ENCODE measurements at places on chromosomes 4 and X.
A peak's percentile ranks its signal among the peaks of the same experiment; 100 is the strongest.

DNA sequence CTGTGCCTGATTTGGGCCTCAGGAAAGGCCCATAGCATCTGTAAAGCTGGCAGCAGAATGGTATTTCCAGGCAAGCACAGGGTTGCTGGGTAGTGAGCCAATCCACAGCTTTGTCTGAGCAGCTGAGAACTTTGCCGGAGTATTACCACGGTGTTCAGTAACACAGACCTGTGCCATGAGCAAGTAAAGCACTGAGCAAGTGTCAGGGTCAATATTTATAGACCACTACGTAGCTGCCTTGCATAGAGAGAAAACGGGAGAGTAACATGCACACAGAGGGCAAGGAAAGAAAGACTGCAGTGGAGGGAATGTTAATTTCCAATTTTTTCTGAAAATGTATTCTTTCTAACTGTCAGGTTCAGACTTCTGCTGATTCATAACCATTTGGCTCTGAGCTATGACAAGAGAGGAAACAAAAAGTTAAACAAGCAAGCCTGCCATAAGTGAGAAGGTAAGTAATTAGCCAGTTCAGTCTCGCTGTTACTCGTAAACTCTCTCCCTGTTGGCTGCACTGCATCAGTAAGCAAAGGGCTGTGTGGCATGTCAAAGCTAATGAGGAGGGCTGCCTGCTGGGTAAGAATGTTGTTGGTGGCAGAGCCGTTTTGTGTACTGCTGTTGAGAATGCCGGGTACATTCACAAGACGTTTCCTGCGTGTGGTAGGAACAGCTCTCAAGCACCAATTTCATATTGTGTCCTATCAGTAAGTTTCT, 238.1 kb downstream of the BMPR1B start:
- no peak for DNase-seq

GRCh38 chr4:129014566-129015509, 78.5 kb downstream of the SCLT1 start:
- DNase-seq: no peak

DNA sequence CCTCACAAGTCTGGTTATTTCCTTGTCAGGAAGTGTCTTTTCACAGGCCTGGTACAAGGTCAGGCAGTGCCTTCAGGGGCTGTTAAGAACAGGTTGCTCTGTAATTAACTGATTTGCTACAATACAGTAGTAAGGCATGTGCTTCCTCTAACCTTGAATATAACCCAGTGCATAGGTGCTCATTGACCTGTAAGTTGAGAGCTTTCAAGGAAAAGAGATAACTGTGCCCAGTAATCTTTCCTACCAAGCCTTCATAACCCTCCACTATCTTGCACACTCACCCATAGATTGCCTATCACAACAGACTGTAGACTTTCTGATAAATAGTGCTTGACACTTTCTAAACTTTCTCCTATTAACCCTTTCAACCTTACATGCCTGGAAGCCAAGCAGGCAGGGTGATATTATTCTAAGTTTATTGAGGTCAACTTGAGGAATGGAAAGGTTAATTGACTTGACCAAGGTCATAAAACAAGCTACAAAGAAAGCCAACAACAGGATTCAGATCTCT, 148.1 kb downstream of the PPARGC1A start:
- DNase-seq: no peak

DNA sequence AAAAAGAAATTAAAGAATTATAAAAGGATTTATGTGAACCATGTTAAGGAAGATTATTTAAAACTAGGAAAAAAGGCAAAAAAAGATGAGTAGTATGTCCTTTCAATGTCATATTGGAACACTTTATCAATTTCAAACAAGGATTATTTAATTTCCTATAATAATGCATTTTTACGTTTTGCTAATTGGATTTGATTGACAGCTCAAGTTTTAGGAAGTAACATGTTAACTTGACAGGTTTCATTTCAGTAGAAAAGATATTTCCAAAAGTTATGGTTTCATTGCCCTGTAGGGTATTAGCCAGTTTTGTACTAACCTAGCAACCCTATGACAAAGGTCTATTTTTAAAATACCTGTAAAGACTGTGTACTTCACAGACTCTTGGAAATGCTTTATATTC, 379.6 kb upstream of the ZFP42 start:
- DNase-seq: no peak

- DNase-seq: no peak
These were observed 99.0 kb downstream of the DHRSX start for GRCh38 chrX:2401590-2402360.

DNA sequence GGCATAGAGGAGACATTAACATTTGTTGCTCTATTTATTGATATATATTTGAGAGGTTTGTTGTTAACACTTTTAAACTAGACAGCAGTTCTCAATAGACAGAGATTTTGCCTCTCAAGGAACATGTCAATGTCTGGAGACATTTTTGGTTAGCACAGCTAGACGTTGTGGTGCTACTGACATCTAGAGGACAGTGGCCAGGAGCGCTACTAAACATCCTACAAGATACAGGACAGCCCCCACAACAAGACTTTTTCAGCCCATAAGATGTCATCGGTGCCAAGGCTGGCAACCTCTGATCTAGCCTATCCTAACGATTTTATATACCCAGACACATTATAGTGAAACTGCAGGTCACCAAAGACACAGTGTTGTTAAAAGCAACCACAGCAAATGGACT, 18.4 kb upstream of the CTSO start:
- DNase-seq: no peak

- no peak for DNase-seq
These were observed 120.6 kb upstream of the NUDT6 start for GRCh38 chr4:123043013-123043412.

GRCh38 chr4:113837397-113837796, 75.9 kb upstream of the CAMK2D start:
- DNase-seq: no peak

GRCh38 chr4:120680647-120681228, 241.8 kb downstream of the PRDM5 start:
- no peak for DNase-seq

GRCh38 chr4:81282131-81282530, 67.1 kb upstream of the PRKG2 start:
- DNase-seq: no peak

DNA sequence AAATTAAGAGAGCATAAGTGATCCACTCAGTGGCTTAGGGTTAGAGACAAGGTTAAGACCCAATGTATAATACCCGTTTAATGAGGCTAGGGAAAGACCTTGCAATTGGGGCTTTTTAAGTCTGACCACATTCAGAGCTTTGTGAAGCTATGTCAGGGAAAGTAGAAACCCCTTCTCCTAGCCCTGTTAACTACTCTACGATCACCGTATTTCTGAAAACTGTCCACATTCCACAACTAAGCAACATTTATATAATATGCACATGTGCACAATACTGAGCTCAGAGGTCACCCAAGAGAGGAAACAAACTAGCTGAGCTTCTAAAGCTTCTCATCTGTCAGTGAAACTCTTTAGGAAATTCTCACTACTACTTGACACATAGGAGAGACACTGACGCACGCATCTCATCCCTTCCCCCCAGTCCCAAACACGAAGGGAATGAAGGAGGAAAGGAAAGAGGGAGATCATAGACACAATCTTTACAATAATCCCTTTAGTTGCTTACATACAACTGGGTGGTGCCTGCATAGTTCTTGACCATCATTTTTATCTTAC, 56.2 kb downstream of the METTL14 start:
- no peak for DNase-seq

GRCh38 chr4:165556383-165556782, 177.6 kb downstream of the CPE start:
- DNase-seq: no peak

GRCh38 chr4:174474457-174475075, 47.7 kb downstream of the HPGD start:
- DNase-seq: no peak

DNA sequence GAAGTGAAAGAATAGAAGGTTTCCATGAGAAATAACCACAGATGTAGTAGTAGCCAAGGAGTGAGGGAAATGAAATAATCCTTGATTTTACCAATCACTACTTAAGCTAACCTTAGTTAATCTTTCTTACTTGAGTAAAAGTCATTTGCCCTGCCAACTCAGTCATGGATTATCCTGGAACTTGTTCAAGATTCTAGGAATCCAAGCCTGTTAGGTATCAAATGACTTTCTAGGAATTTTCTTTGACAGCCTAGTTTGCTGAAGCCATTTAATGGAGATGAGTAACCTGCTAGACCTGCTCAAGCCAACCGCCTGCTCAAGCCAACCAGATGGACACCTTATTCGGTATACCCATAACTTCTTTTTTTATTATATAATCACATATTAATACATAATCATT, 180.5 kb downstream of the KLHL13 start:
- no peak for DNase-seq

DNA sequence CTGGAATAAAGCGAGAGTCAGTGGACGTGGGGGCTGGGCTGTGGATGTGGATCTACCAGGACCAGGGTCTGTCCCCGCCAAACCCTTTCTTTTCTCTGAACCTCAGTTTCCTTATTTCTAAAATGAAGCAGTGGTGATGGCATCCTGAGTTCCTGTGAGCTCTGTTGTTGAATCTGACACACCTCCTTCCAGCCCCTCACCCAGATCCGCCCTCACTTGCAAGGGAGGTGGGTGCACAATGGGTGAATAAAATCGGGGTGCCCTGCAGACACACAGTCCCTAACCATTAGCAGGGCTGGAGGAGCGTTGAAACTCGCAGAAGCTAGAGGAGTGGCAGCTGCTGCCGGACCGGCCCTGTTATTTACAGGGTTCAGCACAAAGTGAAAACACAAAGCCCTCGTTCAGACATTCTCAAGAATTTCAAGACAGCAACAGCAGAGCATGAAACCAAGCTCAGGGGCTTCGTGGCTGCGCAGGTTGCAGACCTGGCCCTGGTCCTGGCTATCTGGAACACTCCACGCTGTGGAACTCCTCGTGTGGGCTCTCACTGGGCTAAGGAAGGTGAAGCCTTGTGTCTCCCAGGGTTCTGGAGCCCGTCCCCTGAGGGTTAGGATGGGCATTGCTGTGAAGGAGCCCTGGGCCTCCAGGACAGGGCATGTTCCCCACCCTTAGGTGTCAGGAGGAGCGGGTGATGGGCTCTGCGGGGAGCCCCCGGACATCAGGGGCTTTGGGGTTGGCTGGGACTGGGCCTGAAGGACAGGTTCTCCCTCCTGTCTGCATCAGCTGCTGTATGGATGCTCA, 42.9 kb downstream of the PSAPL1 start:
- no peak for DNase-seq

GRCh38 chrX:16488959-16489358, 161.0 kb upstream of the S100G start:
- DNase-seq: no peak

GRCh38 chr4:7243609-7244330, 51.4 kb downstream of the SORCS2 start:
- no peak for DNase-seq

DNA sequence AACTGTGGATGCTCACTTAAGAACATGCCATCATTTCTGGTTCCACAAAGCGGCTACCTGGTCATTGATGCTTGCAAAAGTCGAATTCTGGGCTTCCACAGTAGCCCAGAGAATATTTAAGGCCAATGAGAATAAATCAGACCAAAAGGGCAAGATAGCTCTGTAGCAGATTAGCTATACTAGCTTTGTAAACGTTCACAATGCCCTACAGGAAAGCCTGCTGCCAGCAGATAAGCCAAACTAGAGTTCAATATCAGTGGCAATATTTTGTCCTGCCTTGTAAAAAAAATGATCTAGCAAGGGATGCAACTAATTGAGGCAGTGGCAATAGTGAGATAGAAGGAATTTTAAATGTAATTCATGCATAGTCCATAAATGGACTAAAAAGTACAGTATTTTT, 387.7 kb upstream of the TEX13C start:
- no peak for DNase-seq

DNA sequence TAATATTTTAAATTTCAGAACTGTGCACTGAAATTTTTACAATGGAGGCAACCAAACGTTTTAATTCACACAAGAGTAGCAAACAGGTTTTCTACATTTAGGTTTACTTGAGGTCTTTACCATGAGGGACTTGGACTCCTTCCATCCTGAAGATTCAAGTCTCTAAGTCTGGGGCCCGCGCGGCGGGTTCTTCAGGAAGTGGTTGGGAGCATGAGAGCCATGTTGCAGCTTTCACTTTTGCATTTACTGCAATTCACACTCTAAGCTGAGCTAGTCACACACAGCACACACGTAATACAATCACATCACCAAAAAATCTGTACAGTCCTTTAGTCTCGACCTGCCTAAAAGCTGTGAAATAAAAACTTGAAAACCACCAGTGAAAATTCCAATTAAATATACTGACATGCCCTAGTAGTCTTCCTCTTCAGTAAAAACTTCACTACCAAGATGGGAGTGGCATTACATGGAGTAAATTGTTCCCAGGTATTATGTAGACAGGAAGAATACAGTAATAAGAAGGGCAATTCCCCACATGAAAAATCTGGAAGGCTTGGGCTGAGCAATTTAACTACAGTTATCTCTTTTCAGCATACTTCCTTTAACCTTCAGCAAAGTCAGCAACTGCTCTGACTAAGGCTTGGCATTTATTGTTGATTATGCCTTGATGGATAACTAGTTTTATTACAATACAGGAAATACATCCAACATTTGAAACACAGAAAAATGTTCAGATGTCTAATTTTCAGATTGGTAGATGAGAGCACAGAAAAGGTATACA, 571.1 kb upstream of the DIPK2B start:
- peak; percentile 36 for DNase-seq

GRCh38 chrX:17824980-17825379, 36.1 kb downstream of the RAI2 start:
- no peak for DNase-seq

DNA sequence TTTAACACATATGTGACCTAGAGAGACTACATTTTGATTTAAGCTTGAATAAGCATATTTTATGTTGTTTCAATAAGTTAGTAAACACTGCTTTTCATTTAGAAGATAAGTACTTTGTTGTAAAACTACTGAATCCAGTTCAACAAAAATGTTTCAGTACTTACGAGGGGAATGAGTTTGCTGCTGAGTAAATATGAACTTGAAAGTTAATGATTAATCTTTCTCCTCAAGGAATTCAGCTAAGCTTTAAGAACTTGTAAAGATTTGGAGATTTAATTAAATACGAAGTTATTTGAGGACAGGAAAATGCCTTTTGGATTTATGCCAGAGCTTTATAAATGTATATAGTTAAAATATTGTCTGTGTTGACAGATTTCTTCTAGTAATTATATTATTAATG, 933.0 kb upstream of the LCORL start:
- DNase-seq: no peak

GRCh38 chrX:111411557-111411956, 435 bp downstream of the DCX start:
- no peak for DNase-seq

- DNase-seq: no peak
These were observed 32.5 kb downstream of the MAN2B2 start for GRCh38 chr4:6607368-6608055.

DNA sequence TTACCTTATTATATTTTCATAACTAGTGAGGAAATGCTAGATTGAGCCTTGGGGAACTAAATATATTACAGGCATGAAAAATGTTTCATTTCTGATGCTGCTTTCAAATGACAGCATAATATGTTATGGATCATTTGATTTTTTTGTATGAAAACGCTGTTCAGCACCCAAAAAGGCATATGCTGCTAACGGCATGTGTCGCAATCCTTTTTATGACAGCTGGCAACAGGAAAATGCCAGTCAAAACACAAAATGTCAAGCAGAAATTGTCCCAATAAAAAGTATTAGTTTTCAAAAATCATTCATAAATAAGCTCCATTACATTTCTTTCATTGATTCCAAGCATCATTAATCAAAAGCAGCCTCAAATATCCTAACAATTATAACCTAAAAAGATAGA, 1244.5 kb downstream of the PCDH7 start:
- DNase-seq: no peak

All from activated T-cell treated with anti-CD3 and anti-CD28 coated beads for 24 hours (primary cell).